ENCODE measurements at places on chromosomes 11 and 22.

DNA sequence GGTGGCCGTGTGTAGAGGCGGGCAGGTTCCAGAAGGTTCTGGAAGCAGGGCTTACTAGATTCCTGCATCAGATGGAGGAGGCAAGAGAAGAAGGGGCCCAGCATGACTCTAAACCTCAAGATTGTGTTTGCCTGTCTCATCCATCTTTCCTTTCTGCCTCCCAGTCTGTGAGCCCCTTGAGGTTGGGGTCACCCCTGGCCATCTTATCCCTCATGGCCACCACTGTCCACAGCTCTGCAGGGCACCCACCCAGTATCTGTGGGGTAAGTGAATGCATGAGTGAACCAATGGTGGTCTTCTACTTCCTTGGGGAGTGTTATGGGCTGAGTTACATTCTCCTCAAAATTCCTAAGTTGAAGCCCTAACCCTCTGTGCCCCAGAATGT, 79.3 kb downstream of the MYEOV start:
- no peak for DNase-seq

GRCh38 chr11:123069908-123070821, 8.2 kb upstream of the HSPA8 start:
- no peak for DNase-seq

- DNase-seq: no peak
Observed at GRCh38 chr22:19044381-19044780, 77.8 kb downstream of the DGCR2 start.

GRCh38 chr11:69512790-69513189, 31.3 kb downstream of the LINC01488 start:
- no peak for DNase-seq

DNA sequence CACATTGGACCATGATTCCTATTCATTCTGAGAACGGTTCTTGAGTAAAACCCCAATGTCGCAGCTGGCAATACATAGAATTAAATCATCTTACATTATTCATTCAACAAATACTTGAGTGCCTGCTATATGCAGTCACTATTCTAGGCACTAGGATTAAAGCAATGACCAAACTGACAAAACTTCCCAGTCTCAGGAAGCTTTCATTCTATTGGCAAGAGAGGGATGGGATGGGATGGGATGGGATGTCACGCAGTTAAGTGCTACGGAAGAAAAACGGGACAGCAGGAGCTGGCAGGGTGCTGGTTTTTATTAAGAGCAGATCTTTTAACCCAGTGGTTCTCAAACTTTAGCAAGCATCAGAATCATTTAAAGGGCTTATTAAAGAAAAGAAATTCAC, 2.9 kb downstream of the PAK1 start:
- no peak for DNase-seq

GRCh38 chr11:128732471-128733277, 38.8 kb downstream of the FLI1 start:
- DNase-seq: no peak

DNA sequence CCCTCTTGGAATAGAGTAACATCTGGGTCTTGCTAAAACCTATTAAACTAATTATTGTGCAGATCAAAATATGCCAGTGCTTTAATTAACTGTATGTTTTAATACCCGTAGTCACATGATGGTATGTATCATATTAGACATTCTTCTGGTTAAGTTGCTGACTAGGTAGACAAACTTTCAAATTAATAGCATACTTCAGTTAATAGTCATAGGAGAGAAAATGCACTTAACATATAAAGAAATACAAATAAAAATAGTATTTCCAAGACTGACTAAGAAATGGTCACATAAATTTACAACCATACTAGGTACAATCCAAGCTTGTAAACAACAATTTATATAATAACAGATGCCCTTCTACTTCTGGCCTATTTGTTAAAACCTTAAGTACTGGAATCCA, 7.6 kb upstream of the EXPH5 start:
- DNase-seq: no peak

- DNase-seq: no peak
Observed at GRCh38 chr11:102716527-102716926, 8.2 kb downstream of the MMP8 start.

DNA sequence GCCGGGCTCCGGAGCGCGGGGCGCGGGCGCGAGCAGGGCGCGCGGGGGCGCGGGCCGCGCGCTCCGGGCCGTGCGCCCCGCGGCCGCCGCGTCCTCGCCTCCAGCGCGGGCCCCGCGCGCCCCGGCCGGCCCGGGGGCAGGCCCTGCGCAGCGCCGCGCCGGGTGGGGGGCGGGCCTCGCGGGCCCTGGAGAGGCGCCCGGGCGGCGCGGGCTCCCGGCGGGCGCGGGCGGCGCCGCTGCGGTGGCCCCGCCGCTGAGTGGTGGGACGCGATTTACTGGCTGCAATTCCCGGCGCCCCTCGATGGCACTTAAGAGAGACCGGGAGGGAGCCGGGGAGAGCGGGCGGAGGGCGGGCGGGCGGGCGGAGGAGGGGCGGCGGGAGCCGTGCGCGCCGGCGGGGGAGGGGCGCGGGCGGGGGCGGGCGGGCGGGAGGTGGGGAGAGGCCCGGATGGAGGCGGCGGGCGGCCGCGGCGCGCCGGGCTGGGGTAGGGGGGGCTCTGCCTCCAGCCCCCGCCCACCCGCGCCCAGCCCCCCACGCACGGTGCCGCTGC, 73.2 kb upstream of the TCF20 start:
- DNase-seq: no peak

- no peak for DNase-seq
Observed at GRCh38 chr11:91326280-91326679, 898.3 kb upstream of the FAT3 start.

DNA sequence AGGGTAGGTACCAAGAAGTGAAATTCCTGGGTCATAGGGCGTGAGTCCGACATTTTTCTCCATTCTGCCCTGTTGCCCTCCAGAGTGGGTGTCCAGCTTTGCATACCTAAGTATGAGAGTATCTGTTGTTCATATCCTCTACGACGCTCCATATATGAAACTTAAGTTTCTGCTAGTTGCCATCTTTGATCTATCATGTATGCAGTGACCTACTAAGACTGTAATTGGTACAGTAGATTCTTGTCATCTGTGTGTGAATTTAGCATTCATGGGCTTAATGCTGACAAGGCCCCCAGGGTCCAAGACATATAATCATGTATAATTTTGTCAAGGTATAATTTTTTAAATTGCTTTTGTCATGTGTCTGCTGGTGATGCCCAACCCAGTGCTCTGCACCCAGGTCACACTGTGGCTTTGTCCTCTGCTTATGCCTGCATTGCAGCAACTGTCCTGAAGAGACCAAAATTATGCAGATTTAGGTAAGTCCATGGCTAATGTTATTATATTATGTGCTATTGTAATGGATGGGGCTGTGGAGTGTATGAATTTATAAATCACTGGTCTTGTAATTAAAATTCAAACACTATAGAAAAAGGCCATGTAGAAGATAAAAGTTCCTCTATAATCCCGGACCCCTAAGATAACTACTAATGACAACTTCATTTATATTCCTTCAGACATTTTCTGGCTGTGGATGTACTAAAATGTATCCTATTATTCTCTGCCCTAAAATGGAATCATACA, 12.2 kb downstream of the NEAT1 start:
- DNase-seq: no peak

- DNase-seq: peak; percentile 66
Observed at GRCh38 chr11:64146036-64146955, 19.6 kb downstream of the MACROD1 start.

DNA sequence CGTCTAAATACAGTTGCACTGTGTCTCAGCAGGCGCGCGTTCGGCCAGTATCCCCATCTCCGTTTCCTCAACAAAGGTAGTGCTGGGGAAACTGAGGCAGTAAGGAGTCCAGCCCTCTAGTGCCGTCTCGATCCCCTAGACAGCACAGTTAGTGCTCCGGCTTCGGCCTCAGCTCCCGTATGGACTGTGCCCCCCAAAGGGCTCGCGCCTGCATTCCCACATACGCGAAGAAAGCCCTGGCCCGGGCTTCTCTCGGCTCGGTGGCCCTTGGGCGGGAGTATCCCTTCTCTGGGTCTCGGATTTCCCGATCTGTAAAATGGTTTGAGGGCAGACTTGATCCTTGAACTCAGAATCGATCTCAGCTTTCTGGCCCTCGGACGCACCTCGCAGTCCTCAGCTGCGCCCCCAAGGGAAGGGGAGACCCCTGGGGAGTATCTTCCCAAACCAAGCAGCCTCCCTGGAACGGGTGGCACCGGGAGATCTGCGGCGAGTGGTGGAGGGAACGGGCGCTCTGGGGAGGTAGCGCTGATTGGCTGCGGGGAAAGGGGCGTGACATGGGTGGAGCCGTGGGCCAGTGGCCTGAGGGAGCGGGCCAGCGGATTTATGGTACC, 759 bp upstream of the PEX16 start:
- DNase-seq: peak; percentile 62

Measured in hematopoietic multipotent progenitor cell treated with erythropoietin and hydrocortisone succinate and interleukin-3 and kit ligand, for 15 days (in vitro differentiated cells).